ENCODE measurements at places on chromosomes 16 and 17.

DNA sequence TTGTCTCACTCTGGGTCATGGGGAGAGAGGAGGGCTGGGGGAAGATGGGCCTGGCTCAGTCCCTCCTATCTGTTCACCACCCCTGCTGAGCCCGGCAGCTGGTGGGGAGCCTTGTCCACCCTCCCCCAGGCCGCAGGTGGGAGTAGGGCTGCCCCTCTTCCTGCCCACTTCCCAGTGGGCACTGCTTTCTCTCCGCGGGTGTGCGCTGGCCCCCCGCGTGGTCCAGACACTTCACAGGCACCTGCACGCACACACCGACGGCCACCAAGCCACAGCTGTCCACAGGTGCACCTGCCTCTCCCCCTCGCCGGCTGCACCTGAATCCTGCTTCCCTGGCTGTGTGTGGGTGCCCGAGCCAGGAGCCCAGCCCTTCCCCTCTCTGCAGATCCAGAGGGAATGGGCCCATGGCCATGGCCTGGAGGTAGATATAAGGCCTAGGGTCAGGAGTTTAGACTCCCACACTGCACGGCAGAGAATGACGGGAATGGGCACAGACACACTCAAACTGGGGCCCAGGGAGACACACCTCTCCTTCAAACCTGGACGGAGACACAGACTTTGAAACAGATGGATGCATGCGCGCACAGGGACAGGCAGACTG lies 2.0 kb downstream of the NHERF2 start:
- no peak for DNase-seq

- no peak for DNase-seq
Measured at GRCh38 chr17:71936977-71937376, 183.8 kb upstream of the SOX9 start.

DNA sequence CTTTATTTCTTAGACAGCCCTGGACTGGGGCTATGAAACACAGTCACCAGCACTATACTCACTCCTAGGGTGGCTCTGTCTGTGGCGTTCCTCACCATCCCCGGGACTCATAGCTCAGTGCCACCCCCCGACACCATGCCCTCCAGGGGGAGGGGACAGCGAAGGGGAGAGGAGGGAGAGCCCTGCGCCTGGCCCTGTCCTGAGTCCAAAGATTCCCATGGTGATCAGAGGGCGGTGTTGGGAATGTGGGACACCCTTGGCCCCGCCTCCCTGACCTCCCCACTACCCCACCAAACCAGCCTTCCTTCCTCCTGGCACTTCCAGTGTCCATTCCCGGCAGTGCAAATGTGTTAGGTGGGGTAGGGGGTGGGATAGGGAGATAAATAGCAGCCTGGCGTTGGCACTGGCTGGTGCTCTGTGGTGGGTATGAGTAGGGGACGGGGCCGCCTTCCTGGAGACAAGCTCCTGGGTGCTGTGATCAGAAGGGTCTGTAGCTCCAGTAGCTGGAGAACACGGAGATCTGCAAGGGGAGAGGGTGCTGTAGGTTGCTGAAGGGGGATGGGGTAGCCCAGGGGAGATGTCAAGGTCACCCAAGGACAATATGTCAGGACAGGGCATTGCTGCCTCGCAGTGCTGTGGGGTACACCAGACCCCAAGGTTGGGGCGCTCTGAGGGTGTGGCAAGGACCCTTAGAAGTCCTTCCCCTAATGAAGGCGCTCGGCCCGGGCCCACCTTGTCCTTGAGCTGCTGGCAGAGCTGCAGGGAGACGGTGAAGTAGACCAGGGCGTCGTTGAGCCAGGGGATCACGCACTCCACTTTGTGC lies 2.0 kb downstream of the SMIM22 start:
- no peak for DNase-seq

GRCh38 chr16:30527635-30528178 lies 1.3 kb upstream of the ZNF768 start:
- DNase-seq, result no peak

DNA sequence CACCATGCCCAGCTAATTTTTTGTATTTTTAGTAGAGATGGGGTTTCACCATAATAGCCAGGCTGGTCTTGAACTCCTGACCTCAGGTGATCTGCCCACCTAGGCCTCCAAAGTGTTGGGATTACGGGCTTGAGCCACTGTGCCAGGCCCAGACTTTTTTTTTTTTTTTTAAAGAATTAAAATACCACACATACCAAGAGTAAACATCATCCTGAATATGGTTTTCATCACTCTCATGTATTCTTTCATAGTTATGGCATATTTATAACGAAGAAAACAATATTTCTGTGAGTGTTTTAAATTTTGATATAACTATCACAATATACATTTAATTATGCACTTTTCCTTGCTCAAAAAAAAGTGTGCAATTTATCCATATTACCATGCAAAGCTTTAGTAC lies 48.2 kb downstream of the MARVELD3 start:
- DNase-seq, result no peak

DNA sequence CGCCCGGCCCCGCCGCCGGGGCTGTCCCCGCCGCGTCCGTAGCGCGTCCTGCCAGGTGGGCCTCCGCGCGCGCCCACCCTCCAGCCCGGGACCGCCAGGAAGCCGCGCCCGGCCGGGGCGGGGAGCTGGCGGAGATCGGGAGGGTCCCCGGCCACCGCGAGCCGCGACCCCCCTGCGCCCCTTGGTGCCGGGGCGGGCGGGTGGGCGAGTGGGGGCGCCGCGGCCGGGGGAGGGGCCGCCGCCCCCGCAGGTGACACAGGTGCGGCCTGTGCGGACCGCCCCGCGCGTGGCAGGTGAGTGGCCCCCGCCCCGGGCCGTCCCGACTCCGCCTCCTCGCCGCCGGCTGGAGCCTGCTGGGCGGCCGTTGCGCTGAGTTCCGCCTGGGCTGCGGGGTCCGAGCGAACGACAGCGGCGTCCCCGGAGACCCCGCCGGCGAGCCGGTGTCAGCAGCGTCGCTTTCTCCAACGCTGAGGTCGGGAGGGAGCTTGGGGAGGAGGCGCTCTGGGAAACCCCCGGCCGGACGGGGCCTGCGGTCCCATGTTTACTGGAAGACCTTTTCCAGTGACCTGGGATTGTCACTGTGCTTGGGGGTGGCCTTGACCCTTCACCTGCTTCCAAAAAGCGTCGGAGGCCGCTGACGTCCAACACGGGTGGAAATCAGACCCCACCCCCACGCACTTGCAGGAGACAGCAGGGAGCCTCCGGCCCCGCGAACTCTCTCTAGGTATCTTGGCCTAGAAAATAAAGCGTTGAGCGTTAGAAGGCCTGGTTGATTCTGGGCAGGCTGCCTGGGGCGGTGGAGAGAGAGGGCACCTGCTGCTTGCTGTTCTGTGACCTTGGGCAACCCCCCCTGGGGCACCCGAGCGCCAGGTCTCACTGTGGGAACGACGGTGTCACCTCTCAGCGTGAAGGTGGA lies 542 bp downstream of the KLHL36 start:
- peak; percentile 27 for DNase-seq

DNA sequence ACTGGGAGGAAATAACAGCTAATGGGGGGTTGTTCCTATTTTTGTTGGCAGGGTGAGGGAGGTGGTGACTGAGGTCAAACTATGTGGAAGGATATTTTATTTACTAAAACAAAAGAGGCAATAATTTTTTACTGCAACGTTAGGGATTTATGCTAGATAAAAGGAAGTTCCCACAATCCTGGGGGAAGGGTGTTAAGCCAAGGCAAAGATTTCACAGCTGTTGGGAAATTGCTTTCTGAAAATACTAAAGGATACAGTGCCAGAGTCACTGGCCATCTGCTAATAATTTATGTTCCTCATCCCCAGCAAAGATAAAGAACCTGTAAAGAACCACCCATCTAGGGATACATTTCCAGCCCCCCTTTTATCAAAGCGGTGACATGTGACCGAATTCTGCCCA lies 756.0 kb upstream of the RBFOX1 start:
- no peak for DNase-seq

DNA sequence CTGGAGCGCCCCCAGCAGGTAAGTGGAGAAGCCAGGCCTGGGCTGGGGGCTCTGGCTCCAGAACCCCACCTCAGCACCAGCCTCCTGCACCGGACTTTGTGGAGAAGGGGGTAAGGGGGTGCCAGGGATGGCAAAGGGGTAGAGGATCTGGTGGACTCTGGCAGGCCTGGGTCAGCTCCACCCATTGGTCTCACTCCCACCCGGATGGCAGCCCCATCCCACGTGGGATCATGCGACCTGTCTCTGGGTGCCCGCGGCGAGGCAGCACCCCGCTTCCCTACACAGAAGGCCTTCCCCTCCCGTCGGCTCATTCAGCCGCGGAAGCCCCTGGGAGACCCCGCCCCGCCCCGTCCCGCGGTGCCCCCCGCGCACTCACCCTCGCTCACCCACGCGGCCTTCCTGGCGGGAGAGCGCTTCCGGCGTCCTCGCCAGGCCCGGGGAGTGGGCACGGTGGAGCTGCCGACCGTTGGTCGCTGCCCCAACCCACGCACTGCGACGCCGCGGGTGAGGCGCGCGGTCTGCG lies 498 bp upstream of the PLEKHG4 start:
- no peak for DNase-seq

DNA sequence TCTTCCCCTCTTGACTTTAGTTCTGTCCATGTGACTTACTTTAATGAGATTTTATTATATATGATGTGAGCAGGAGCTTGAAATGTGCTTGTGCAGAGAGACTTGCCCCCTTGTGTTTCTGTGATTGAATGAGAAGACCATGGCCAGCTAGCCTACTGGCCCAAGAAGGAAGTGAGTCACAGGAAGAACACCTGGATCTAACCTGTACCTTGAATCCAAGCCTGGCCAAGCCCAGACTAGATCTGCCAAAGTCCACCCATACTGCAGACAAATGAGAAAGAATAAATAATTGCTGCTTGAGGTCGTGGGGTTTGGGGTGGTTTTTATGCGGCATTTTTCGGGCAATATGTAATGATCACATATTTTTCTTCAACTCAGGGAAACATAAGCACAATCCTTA lies 9.6 kb downstream of the ABCA10 start:
- no peak for DNase-seq

DNA sequence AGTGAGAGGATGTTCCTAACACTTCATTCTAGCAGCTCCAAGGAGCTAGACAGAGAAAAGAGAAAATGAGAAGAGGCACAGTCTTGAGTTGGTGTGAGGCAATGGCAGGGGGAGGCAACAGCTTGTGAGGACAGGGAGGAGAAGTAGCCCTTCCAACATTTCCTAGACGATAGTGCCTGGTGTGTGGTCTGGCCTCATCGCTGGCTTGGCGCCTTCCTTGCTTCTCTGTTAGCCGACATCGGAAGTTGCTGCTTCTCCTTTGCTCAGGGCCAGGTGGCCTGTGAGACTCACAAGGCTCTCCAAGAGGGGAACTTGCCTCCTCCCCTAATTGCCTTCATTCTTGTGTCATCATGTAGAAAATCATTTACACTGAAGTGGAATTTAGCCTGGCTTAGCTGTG lies 208.7 kb downstream of the MAP2K4 start:
- DNase-seq, result no peak

DNA sequence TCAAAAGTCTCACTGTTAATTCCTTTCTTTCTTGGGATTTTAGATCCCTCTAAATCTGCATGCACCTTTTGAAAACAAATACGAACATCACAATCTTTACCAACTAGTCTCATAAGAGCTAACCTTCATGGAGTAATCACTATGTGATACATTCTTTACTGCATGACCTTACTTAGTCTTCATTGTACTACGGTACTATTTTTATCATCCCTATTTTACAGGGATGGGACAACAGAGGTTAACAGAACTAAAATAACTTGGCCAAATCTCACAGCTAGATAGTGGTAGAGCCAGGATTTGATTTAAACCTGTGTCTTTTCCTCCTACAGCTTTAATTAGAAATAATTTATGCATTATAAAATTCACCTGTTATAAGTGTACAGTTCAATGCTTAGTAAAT lies 32.9 kb upstream of the TAOK1 start:
- no peak for DNase-seq

- DNase-seq, result no peak
Measured at GRCh38 chr17:8856869-8857575, 10.5 kb downstream of the PIK3R6 start.

DNA sequence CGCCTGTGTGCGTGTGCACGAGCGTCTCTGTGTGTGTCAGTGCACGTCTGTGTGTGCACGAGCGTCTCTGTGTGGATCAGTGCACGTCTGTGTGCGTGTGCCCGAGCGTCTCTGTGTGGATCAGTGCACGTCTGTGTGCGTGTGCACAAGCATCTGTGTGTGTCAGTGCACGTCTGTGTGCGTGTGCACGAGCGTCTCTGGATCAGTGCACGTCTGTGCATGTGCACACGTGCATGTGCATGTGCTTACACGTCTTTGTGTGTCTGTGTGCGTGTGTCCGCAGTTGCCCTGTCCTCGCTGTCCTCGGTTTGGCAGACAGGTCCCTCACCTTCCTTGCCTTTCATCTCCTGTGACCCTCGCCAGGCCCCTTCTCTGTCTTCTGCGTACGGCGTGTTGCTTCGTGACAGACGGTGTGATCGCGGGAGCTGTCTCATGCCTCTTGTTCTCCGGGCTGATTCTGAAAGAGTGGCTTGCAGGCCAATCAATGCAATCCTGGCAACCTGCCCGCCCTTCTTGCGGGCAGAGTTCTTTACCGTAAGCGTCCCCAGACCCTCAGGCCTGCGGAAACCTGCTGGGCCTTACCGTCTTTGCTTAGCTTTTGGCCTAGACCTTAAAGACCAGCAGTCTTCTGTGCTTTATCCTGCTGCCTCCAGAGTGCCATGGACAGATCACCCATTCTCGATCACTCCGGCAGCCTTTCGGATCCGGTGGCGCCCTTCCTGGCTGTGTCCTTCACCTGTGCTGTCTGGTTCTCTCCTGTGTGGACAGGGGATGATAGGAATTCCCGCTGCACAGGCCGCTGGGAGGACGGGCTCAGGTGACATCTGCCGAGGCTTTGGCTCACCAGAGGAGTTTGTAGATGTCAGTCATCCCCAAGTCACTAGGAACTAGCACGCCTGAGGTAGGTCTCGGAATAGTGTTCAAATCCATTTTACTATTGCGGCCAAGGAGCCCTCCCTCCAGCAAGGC lies 18.5 kb downstream of the MLYCD start:
- DNase-seq, result no peak

DNA sequence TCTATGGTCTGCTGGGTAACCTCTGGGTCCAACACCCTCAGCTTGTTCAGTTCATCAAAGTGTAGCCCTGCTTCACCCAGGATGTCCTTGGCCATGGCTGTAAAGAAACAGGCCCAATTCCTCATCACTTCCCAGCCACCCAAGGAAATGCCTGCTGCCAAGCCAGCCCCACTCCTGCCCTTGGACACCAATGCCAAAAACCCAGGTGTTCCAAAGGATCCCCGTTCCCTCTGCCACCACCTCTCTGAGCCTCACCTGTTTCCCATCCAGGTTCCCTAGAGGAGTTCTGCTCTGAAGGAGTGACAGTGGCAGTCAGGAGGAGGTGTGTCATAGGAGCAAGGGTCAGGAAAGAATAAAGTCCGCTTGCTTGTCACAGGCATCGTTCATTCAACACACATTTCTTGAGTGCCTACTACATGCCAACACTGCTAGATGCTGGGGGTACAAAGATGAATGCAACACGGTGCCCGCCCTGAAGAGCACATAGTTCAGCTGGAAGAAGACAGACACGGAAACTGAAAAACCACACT lies 3.3 kb downstream of the IFT20 start:
- DNase-seq, result no peak
